Right ventricle myocardium inferior (tissue), 1 donor: ENCODE measurements at places on chromosomes 4 and X. TPM values are rescaled to one million over a fixed set of nuclear protein-coding genes. Genes with fewer than 3 reads are reported as not detected.

Gene SLC7A11
- 0.46 TPM for total RNA-seq

Gene TSPAN5
- 2.1 TPM for total RNA-seq

Gene PPEF1
- 0.38 TPM for total RNA-seq

Gene HMX1
- not detected for total RNA-seq

Gene NHSL2
- total RNA-seq: 5.7 TPM

Gene UPF3B
- total RNA-seq: 3.4 TPM

Gene SCLT1
- 7.2 TPM for total RNA-seq

Gene RAI2
- 19.1 TPM for total RNA-seq

Gene ARHGAP24
- total RNA-seq: 10.6 TPM

Gene PTCHD1
- 0.05 TPM for total RNA-seq

Gene SH2D1A
- total RNA-seq: not detected

Gene RTL9
- 0.38 TPM for total RNA-seq

Gene QDPR
- total RNA-seq: 53.7 TPM

Gene PPP4R3C
- not detected for total RNA-seq

Gene C4orf51
- not detected for total RNA-seq

Gene NDST4
- not detected for total RNA-seq

Gene JADE3
- 9.0 TPM for total RNA-seq

Gene SHOX
- total RNA-seq: not detected

Gene IDUA
- total RNA-seq: 8.6 TPM

Gene CLGN
- total RNA-seq: 76.3 TPM
